ENCODE measurements at places on chromosomes 3 and 15. TPM values are rescaled to one million over a fixed set of nuclear protein-coding genes. Genes with fewer than 3 reads are reported as not detected.

- ATAC-seq: no peak
Measured at GRCh38 chr3:139455855-139456254, 20.5 kb downstream of the RBP2 start.

The PLA1A gene
- total RNA-seq: 0.34 TPM

The SKOR1 gene
- total RNA-seq: 0.08 TPM

GRCh38 chr3:105427332-105427731, 60.6 kb downstream of the ALCAM start:
- ATAC-seq: no peak

DNA sequence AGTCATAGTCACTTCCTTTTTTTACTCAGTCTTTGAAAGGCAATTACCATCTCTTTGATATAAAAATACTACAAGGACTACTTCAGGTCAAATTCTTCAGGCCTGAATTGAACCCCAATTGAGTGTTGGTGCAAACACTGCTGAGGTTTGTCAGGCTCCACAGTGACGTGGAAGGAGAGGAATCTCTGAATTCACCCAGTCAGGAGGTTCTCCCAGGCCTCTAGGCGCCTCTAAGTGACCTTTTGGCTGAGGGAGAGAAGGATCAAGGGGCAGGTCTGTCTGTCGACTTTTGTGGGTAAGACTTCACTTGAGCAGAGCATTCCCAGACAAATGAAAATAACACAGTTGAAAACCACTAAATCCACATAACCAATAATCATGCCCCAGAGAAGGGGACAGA, 227.6 kb upstream of the CHRNA7 start:
- ATAC-seq: no peak

The HRG gene
- total RNA-seq: not detected

The PRTG gene
- total RNA-seq: not detected

GRCh38 chr3:100697172-100697571, 12.1 kb upstream of the TFG start:
- no peak for ATAC-seq

DNA sequence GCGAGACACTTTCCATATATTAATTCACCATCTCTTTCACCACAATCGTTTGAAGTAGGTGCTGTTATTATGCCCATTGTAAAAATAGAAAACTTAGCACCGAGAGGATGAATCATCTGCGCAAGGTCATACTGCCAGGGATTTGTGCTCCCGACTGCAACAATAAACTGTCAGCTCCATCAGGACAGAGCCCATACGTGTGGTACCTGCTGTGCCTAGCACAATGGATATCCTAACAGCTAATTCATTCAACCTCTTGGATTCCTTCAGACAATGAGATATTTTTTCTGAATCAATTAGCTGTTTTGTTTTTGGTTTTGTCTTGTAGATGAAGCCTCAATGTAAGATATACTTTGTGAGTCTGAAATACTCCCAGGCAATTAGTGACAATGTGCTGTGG, 32.3 kb upstream of the PROK2 start:
- no peak for ATAC-seq

The PARP15 gene
- total RNA-seq: 17.6 TPM

The TMC3 gene
- total RNA-seq: not detected

GRCh38 chr3:196519718-196520082, 4.6 kb upstream of the SMCO1 start:
- no peak for ATAC-seq

- no peak for ATAC-seq
Measured at GRCh38 chr3:14151471-14152083, 26.7 kb downstream of the TMEM43 start.

DNA sequence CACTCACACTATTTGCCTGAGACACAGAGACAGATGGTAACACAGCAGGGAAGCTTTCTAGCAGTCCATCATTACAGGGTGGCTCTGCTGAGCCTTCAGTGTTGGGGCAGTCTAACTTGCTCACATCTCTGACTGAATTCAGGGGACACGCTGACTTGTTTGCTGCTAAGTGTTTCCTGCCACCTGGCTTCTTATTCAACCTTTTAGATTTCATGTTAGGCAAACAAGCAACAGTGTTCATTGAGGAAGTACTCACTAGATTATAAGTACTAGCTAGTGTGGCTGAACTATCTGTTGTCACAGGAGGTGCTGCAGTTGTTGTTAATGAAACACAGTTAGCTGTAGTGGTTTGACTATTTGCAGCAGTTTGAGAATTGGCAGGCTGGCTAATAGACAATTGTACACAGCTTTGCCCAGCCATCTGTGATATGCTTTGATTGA, 37.3 kb downstream of the USF3 start:
- ATAC-seq: no peak

GRCh38 chr3:168285506-168285905, 189.8 kb upstream of the GOLIM4 start:
- no peak for ATAC-seq

DNA sequence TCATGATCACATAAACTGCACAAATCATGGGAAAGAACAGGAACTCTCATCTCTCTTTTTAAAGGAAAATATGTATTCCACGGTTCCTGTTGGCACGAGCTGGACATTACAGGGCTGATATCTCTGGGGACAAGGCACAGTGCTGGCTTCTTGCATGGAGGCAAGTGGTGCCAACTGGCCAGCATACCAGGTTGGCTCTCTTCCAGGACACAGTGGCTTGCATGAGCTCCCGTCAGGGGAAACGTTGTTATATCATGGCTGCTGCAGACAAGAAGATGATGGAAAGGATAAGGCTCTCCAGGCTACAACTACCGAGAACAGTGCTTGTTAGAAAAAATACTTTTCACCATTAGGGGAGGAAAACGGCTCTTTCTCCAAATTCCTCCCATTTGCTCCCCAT, 283.9 kb downstream of the RORA start:
- no peak for ATAC-seq

GRCh38 chr3:52357151-52358080, 41.3 kb downstream of the DNAH1 start:
- ATAC-seq: no peak

GRCh38 chr3:195461594-195462307, 18.9 kb upstream of the ACAP2 start:
- no peak for ATAC-seq

DNA sequence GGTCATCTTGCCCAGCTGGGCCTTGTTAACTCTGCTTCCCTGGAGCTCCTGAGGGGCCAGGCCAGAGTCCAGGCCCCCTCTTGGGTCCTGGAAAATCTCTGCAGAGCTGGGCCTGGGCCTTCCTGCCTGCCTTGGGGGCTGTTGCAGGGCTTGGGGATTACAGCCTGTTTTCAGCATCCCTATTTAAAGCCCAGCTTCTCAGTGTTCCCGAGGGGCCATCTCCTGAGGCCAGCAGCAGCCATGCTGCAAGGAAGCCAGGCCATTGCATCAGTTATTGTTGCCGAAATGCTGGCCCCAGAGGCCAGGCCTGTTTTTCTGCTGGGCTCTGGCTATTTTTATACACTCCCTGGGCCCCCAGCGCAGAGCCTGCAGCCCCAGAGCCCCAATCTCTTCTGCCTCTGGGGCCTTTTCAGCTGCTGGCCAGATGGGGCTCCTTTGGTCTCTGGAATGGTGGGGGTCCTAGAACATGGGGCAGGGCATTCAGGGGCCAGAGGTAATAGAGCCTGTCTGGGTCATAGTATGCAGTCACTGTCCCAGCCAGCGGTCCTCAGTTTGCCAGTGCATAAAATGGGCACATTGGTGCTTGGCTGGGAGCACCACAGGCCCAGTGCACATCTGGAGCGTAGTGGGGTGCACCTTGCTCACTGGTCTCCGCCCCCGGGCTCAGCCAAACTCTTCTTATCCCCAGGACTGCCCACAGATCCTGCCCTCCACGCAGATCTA, 28.5 kb downstream of the PLXNA1 start:
- no peak for ATAC-seq

The NTRK3 gene
- not detected for total RNA-seq

The GRM7 gene
- total RNA-seq: not detected

GRCh38 chr15:56948000-56948763, 29.7 kb downstream of the TCF12 start:
- no peak for ATAC-seq

The C3orf20 gene
- 0.16 TPM for total RNA-seq

The AQP9 gene
- total RNA-seq: not detected

GRCh38 chr15:61155741-61156700, 73.1 kb downstream of the RORA start:
- ATAC-seq: no peak

- ATAC-seq: no peak
Measured at GRCh38 chr15:58627701-58628100, 121.8 kb downstream of the ADAM10 start.

GRCh38 chr3:12961007-12961696, 112.1 kb downstream of the IQSEC1 start:
- no peak for ATAC-seq

The MCF2L2 gene
- 10.0 TPM for total RNA-seq

DNA sequence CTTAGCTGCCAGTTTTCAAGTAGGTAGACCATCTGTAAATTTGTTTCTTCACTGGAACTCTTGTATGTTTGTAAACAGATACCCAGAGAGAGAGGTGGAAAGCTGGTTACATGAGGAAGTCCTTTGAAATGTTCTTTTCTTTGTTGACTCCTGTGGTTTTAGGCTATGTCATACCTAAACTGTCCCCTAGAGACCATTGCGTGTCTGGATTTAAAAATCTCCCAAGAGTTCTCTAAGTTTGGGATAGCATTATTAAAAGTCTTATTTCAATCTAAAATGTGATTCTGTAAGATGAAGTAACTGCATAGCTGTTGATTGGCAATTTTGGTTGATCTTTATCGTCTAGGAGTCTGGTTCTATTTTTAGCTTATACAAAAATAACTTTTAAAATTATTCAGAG, 127.2 kb downstream of the GHSR start:
- no peak for ATAC-seq

- ATAC-seq: no peak
Measured at GRCh38 chr3:72120806-72121778, 336.1 kb upstream of the PROK2 start.
